ENCODE measurements at places on chromosomes 3 and 15.

GRCh38 chr15:40272485-40273056 is 10.3 kb downstream of the ANKRD63 start:
- no peak for DNase-seq

- DNase-seq = no peak
These were observed 113.7 kb downstream of the MYO5A start for GRCh38 chr15:52414936-52415335.

DNA sequence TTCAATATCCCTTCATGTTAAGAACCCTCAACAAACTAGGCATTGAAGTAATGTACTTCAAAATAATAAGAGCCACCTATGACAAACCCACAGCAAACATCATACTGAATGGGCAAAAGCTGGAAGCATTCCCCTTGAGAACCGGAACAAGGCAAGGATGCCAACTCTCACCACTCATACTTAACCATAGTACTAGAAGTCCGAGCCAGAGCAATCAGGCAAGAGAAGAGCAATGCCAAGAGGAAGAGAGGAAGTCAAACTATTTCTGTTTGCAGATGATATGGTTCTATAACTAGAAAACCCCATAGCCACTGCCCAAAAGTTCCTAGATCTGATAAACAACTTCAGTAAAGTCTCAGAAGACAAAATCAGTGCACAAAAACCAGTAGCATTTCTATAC is 161.9 kb downstream of the UBE2E2 start:
- DNase-seq = no peak

GRCh38 chr3:461006-461405 is 264.4 kb downstream of the CHL1 start:
- DNase-seq = no peak

GRCh38 chr3:5144316-5144994 is 22.4 kb downstream of the ARL8B start:
- DNase-seq = no peak

- no peak for DNase-seq
These were observed 128.8 kb downstream of the FOXP1 start for GRCh38 chr3:71454512-71455403.

- no peak for DNase-seq
These were observed 222.8 kb upstream of the TBL1XR1 start for GRCh38 chr3:177419904-177420601.

- DNase-seq = no peak
These were observed 1.4 kb downstream of the ARL14 start for GRCh38 chr3:160678292-160678842.

- DNase-seq = no peak
These were observed 17.0 kb downstream of the STAB1 start for GRCh38 chr3:52512105-52512504.

DNA sequence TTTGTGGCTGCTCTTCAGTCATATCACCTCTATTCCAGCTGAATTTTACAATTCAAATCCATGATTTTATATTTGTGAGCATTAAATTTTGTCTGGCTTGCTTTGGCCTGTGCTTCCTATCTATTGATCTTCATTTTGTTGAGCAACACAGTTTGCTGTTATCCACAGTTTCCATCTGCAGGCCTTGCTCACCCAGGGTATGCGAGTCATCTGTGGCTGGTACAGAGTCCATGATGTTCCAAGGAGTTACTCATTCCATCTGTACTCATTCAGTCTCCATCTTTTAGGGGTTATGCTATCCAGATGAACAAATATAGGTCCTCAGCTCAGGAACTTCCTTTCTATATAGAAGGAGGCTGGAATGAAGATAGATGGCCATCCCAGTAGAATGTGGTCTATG is 70.1 kb upstream of the CCK start:
- DNase-seq = no peak

- DNase-seq = peak; percentile 35
These were observed 35.6 kb upstream of the SEC13 start for GRCh38 chr3:10356461-10356981.

DNA sequence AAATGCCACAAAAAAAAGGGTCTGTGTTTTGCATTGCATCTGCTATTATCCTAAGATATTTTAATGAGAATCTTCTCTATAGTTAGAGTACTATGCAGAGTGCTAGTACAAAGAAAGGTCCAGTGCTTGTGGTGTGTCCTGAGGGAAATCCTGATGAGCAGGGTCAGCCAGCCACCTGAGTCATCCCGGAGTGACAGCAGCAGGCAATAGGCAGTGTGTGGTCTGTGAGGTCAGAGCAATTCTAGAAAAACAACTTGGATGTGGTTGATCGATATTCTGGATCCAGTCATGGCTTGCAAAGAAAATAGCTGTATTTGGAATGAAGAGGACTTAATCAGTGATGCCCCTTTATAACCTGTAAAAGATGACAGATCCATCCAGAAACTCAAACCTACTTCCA is 119.2 kb downstream of the CTNNB1 start:
- DNase-seq = peak; percentile 18

DNA sequence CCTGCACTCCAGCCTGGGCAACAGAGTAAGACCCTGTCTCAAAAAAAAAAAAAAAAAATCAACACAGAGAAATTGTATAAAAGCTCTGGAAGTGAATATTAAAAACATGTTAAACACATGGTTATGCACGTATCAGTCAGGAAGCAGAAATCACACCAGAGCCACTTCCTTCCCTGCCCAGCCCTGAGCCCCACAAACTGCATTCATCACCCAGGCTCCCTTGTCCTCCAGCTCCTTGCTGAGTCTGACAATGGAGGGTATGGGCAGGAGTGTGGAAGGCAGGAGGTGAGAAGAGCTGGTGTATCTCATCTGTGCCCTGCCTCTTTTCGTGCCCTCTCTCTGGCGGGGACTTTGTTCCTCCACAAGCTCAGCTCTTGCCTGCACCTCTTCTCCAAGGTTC is 12.1 kb upstream of the LOXL1 start:
- DNase-seq = no peak

Measured in fibroblast of skin of back (primary cell).